ENCODE measurements at places on chromosomes 2 and 18.
A peak's percentile ranks its signal among the peaks of the same experiment; 100 is the strongest.

- H3K27ac ChIP-seq, result no peak overlapping the region
- no peaks in the 10 kb centered on the region for H3K27me3 ChIP-seq
- H3K4me1 ChIP-seq, result no peaks in the 10 kb centered on the region
Observed at GRCh38 chr2:179020156-179020750, 29.7 kb downstream of the CCDC141 start.

DNA sequence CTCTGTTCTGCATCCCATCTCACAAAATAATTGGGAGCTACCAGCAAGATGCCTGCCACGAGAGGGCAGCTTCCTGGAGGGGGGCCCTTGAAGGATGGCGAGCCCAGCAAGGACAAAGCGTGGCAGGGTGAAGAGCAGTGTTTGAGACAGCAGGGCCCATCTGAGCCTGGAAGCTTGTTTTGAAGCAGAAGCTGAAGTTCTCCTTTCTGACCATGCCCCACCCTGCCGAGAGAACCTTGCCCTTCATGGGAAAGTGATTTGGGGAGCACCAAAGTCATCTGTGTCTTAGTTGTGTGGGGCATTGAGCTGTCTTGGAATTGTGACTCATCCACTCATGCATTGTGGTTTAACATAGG is 216.3 kb downstream of the BCL11A start:
- H3K36me3 ChIP-seq, result no peaks in the 10 kb centered on the region
- H3K27ac ChIP-seq, result no peak overlapping the region
- no peak overlapping the region for H3K4me3 ChIP-seq

GRCh38 chr2:199798831-199799580 is 52.0 kb downstream of the FTCDNL1 start:
- no peak overlapping the region for H3K4me3 ChIP-seq
- H3K36me3 ChIP-seq, result no peaks in the 10 kb centered on the region
- H3K4me1 ChIP-seq, result no peaks in the 10 kb centered on the region
- no peak overlapping the region for H3K27ac ChIP-seq

DNA sequence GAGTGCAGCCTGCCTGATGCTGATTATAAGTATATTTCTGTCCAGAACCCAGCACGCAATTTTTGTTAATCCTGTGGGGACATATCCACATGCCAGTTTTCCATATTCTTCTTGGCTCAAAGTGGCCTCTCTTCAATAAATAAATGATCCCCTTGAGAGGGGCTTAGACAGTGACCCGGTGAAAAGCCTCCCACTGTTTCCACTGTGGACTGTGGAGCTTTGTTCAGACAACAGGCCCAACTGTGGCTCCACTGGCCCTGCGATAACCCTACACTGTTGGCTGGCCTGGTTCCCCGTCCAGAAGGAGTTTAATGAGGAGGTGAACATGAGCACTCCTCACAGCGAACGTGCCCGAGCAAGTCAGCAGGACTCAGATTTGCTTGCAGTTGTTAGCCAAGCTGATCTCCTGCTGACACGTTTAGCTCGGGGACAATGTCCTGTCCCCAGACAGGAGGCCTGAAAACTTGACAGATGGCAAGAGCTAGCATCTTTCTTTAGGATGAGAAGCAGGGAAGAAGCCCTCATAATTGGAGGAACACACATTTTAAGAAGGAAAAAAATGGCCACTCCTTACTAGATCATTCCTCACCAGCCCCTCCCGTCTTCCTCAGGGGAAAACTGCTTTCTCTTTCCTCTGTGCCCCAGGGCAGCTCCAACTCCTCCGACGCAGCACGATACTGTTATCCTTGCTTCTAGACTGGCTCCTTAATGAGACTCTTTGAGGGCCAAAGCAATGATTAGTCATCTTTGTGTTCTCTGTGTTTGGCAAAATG is 20.0 kb upstream of the MTCL1 start:
- H3K27ac ChIP-seq, result no peak overlapping the region
- no peaks in the 10 kb centered on the region for H3K4me1 ChIP-seq
- no peaks in the 10 kb centered on the region for H3K27me3 ChIP-seq
- no peak overlapping the region for H3K4me3 ChIP-seq
- no peaks in the 10 kb centered on the region for H3K36me3 ChIP-seq
- DNase-seq, result no peak

DNA sequence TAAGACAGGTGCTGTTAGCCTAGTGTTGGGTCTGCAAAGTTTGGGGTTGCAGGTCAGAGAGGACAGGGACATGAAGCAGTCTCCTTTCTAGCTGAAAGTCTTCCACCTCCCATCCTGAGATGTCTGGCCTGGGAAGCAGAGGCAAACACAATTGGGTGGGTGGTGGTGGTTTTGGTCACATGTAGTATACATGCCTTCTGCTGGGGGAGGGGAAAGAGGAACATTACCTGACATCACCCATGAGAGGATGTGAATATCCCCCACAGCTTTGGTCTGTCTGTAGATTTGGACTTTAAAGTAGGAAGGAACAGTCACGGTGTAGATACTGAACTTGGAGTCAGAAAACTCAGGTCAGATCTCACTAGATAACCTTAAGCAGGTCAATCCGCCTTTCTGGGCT is 4.6 kb upstream of the DNAJC5G start:
- H3K36me3 ChIP-seq, result no peaks in the 10 kb centered on the region
- H3K4me1 ChIP-seq, result no peaks in the 10 kb centered on the region
- no peak for DNase-seq
- no peak overlapping the region for H3K4me3 ChIP-seq
- H3K27me3 ChIP-seq, result peaks cover 8% of the 10 kb centered on the region

DNA sequence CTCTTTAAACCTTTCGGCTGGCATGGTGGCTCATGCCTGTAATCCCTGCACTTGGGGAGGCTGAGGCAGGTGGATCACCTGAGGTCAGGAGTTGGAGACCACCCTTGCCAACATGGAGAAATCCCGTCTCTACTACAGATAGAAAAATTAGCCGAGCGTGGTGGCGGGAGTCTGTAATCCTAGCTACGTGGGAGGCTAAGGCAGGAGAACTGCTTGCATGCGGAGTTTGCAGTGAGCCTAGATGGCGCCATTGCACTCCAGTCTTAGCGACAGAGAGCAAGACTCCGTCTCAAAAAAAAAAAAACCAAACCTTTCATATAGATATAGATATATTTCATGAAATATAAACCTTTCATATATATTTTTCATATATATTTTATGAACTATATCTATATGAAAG is 864.7 kb downstream of the TRIB2 start:
- H3K27ac ChIP-seq, result no peak overlapping the region
- H3K36me3 ChIP-seq, result no peaks in the 10 kb centered on the region
- no peaks in the 10 kb centered on the region for H3K4me1 ChIP-seq
- no peak for DNase-seq
- H3K4me3 ChIP-seq, result no peak overlapping the region
- H3K27me3 ChIP-seq, result no peaks in the 10 kb centered on the region

DNA sequence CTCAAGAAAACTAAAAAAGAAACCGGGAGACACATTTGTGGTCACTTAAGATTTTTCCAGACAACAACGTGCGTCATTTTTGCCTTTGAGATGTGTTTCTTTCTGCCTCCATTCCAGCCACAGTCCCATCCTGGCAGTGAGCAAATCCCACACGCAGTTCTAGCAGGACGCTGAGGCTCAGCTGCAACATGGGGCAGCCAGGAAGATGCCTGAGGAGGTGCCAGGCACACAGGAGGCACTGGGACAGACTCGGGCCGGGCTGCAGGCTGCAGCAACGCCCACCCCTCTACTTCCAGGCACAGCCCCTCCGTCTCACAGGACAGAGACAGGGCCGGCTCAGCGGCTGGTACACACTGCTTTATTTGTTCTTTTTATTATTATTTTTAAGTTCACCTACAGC is 13.1 kb downstream of the KLF11 start:
- H3K27me3 ChIP-seq, result no peaks in the 10 kb centered on the region
- DNase-seq, result no peak
- peaks cover 3% of the 10 kb centered on the region for H3K4me1 ChIP-seq
- no peak overlapping the region for H3K27ac ChIP-seq
- H3K36me3 ChIP-seq, result peaks cover 9% of the 10 kb centered on the region

GRCh38 chr18:70520867-70521266 is 232.0 kb downstream of the SOCS6 start:
- DNase-seq, result no peak
- no peaks in the 10 kb centered on the region for H3K4me1 ChIP-seq
- no peaks in the 10 kb centered on the region for H3K27me3 ChIP-seq
- no peak overlapping the region for H3K27ac ChIP-seq
- H3K4me3 ChIP-seq, result no peak overlapping the region
- no peaks in the 10 kb centered on the region for H3K36me3 ChIP-seq

DNA sequence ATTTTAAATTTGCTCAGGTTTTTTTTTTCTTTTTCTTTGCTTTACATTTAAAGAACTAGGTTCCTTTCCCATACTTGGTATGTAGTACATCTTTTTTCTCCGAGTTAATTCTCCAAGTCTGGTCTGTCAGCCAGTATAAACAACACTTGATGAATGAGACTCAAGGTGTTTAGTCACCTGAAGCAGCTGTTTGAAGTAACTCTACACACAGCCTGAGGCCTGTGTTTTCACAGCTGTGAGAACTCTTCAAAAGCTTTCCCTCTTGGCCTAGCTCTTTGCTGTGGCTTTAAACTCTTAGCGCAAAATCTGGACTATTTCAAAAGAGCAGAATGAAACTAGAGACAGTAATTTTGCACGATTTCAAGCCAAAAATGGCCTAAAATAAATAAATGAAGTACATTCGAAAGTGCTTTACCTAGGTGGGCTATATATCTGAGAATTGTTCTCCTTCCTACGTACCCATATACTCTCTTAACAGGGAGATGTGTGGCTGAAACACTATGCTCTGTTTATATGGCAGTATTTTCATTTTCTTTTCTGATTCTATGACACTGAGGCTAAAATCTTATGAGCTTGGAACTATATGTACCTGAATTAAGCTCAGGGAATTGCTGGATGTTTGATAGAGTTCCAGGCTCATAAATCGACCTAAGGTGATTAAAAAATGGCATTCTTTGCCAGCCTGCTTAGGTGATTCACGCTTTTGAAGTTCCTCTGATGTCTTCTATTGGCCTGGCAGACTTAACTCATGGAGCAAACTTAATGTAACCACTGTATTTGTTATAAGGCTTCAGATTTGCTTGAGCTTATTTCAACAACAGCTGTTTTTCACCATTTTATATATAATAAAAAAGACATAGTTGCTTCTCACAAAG is 1044.1 kb upstream of the ZEB2 start:
- H3K4me3 ChIP-seq, result no peak overlapping the region
- no peaks in the 10 kb centered on the region for H3K27me3 ChIP-seq
- DNase-seq, result no peak
- H3K4me1 ChIP-seq, result no peaks in the 10 kb centered on the region

- peak overlapping the region; percentile 90 for H3K27ac ChIP-seq
- peaks cover 100% of the 10 kb centered on the region for H3K4me1 ChIP-seq
- no peaks in the 10 kb centered on the region for H3K27me3 ChIP-seq
- H3K4me3 ChIP-seq, result no peak overlapping the region
- peaks cover 10% of the 10 kb centered on the region for H3K36me3 ChIP-seq
- DNase-seq, result no peak
Observed at GRCh38 chr2:84846741-84847142, 34.1 kb downstream of the TRABD2A start.

DNA sequence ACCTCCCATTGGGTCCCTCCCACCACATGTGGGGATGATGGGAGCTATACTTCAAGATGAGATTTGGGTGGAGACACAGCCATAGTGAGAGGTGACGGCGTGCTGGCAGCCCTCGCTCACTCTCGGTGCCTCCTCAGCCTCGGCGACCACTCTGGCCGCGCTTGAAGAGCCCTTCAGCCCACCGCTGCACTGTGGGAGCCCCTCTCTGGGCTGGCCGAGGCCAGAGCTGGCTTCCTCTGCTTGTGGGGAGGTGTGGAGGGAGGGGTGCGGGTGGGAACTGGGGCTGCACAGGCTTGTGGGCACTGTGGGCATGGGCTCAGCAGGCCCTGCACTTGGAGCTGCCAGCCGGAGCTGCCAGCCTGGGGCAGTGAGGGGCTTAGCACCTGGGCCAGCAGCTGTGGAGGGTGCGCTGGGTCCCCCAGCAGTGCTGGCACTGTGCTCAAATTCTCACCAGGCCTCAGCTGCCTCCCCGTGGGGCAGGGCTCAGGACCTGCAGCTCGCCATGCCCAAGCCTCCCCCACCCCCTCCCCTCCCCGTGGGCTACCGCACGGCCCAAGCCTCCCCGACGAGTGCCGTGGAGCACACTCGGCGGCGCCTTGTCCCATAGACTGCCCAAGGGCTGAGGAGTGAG is 73.0 kb downstream of the SERPINB8 start:
- H3K36me3 ChIP-seq, result no peaks in the 10 kb centered on the region
- H3K27me3 ChIP-seq, result no peaks in the 10 kb centered on the region
- H3K27ac ChIP-seq, result no peak overlapping the region
- no peak for DNase-seq

DNA sequence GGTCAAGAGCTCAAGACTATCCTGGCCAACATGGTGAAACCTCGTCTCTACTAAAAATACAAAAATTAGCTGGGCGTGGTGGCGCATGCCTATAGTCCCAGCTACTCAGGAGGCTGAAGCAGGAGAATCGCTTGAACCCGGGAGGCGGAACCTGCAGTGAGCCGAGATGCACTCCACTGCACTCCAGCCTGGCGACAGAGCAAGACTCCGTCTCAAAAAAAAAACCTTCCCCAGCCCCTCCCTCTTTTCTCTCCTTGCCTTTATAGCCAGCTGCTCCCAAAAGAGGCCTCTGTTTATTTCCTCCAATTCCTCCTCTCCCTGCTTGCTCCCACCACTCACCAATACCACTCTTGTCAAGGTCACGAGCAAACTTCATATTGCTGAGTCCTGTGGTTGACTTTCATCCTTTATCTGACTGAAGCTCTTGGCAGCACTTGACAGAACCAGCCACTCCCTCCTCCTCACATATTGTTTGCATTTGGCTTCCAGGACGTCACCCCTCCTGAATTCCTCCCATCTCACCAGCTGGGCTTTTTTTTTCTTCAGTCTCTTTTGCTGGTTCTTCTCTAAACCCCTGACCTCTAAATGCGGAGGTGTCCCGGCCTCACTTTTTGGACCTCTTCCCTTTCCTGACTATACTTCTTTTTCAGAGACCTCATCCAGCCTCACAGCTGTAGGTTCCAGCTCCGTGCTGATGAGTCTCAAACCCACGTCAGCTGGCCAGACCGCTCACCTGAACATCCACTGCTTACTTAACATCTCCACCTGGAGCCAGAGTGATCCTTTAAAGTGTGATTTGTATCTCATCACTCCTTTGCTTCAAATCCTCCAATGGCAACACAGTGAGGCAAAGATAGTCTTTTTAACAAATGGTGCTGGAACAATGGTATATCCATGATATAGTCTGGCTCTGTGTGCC is 84.6 kb upstream of the CAB39 start:
- peaks cover 6% of the 10 kb centered on the region for H3K4me1 ChIP-seq
- H3K27ac ChIP-seq, result no peak overlapping the region
- no peak for DNase-seq
- H3K36me3 ChIP-seq, result no peaks in the 10 kb centered on the region

- no peak overlapping the region for H3K4me3 ChIP-seq
- no peaks in the 10 kb centered on the region for H3K27me3 ChIP-seq
- H3K4me1 ChIP-seq, result no peaks in the 10 kb centered on the region
- H3K36me3 ChIP-seq, result no peaks in the 10 kb centered on the region
Observed at GRCh38 chr18:10588975-10589374, 63.1 kb downstream of the NAPG start.

DNA sequence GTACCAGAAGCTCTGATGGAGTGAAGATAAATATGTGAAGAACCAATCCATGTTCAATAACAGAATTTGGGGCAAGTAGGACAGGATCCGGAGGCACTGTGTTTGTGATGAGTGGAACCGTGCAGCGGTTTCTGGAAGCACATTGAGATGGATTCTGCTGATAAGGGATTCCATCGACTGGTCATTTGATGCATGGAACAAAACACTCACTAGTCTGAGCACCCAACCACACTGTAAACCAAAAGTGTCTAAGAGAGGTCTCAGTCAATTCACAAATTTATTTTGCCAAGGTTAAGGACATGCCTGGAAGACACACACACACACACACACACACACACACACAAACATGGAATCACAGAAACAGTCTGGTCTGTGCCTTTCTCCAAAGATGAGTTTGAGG is 459.5 kb downstream of the FBXO15 start:
- no peak overlapping the region for H3K4me3 ChIP-seq
- no peak overlapping the region for H3K27ac ChIP-seq
- H3K36me3 ChIP-seq, result no peaks in the 10 kb centered on the region
- H3K27me3 ChIP-seq, result no peaks in the 10 kb centered on the region
- no peak for DNase-seq

All from CD4-positive, alpha-beta T cell (primary cell).